ENCODE measurements at places on chromosomes 3 and 15. TPM values are rescaled to one million over a fixed set of nuclear protein-coding genes. Genes with fewer than 3 reads are reported as not detected.

ZNF660 gene
- 0.21 TPM for total RNA-seq

DNA sequence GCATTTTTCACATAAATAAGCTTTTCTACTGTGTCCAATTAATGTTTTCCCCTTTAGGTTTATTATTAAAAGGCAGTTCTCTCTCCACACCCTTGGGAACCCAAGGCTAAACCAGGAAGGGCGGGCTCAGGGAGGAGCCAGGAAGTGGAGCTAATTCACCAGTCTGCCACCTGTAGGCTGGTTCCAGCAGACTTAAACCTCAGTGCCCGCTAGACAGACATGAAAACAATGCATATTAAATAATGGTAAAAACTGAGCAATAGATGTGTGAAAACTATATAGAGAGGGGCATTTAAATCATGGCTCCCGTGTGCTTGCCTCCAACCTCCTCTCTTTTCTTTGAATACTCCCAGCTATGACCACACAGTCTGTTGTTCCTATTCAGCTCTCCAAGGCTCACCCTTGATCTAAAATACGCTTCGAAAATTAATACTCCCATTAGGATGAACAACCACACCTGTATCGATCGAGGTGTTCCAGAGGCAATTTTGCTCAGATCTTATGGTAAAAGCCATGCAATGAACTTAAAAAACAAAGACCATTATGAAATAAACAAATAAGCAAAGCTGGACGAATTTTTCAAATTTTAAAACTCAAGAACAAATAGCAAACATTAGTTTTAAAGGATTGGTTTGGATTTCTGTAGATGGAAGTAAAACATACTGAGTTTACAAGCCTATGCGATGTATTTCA lies 253.3 kb downstream of the TJP1 start:
- peaks cover 36% of the 10 kb centered on the region for H3K27me3 ChIP-seq
- no peaks in the 10 kb centered on the region for H3K36me3 ChIP-seq
- H3K27ac ChIP-seq, result no peak overlapping the region
- DNase-seq, result no peak

TMEM40 gene
- not detected for total RNA-seq

DNA sequence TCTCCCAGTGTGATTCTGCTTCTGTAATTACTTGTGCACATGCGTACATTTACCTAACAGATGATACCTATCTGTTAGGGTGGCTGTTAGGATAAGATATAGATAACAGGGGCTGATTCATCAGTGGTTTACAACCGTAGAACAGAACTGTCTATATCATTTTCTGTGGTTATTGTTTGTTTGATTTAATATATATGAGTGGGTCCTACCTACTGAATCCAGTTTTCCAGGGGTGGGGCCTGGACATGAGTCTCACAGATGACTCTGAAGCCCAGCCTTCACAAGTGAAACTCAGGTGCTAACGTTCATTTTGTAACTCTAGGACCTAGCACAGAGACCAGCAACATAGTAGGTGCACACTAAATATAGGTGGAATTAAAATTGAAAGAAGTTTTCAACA lies 10.4 kb upstream of the ACAP2 start:
- peaks cover 6% of the 10 kb centered on the region for H3K27me3 ChIP-seq
- no peaks in the 10 kb centered on the region for H3K36me3 ChIP-seq
- H3K4me1 ChIP-seq, result peaks cover 15% of the 10 kb centered on the region
- DNase-seq, result no peak

NT5DC2 gene
- 61.7 TPM for total RNA-seq

DNA sequence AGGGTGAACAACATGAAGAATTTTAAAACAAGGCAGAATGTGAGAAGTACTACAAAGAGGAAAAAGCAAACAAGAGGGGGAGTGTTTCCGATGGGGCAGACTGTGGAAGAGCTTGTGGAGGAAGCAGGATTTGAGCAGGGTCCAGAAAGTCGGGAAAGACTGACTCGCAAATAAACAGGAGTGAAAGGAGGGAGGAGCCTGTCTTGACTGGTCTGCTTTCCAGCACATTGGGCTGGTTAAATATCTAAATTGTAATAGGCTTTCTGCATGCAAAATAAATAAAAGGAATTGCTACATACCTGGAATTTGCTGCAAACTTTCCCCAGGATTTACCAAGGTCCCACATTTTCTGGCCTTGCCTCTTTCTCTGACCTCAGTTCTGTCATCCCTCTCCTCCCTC lies 132.1 kb downstream of the RORA start:
- DNase-seq, result no peak
- H3K27ac ChIP-seq, result no peak overlapping the region
- H3K36me3 ChIP-seq, result no peaks in the 10 kb centered on the region
- no peaks in the 10 kb centered on the region for H3K4me1 ChIP-seq
- H3K4me3 ChIP-seq, result no peak overlapping the region
- H3K27me3 ChIP-seq, result peaks cover 19% of the 10 kb centered on the region

- no peak overlapping the region for H3K27ac ChIP-seq
- peaks cover 15% of the 10 kb centered on the region for H3K4me1 ChIP-seq
- no peak for DNase-seq
- H3K36me3 ChIP-seq, result no peaks in the 10 kb centered on the region
These were observed 77.0 kb upstream of the UMPS start for GRCh38 chr3:124653071-124653796.

KCNMB2 gene
- not detected for total RNA-seq

- H3K4me1 ChIP-seq, result no peaks in the 10 kb centered on the region
- no peak overlapping the region for H3K27ac ChIP-seq
- peaks cover 2% of the 10 kb centered on the region for H3K27me3 ChIP-seq
These were observed 109.6 kb upstream of the PHLDB2 start for GRCh38 chr3:111749171-111750170.

DNA sequence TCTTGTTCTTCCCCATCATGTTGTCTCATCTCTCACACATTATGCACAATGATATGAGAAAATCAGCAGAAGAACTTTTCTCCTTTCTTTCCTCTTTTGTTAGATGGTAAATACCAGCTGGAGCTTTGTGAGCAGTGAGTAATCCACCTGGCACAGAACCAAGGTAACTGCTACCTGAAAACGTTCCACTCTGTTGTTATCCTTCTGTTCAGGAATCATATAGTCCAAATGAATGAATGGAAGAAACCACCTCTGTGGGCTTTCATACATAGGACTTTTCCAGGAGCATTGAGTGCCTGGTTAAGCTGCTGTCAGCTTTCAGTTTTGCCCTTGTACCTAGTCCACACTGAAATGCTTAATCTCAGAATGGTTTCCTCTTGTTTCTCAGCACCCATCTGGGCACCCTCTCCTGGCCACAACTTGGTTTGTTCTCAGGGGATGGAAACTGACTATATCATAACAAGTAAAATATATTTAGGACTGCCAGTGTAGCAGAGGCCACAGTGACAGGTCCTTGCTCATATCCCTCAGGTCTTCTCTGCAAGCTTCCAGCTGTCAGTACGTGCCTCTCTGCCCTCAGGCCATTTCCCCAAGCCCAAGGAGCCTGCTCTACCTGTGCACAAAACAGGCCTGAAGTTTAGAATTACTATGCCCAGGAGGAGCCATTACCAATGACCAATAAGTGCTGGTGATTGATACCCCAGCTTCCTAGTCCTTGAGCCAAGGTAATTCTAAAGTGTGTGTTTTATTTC lies 23.5 kb upstream of the SLC4A7 start:
- H3K4me3 ChIP-seq, result no peak overlapping the region
- no peaks in the 10 kb centered on the region for H3K27me3 ChIP-seq
- no peaks in the 10 kb centered on the region for H3K4me1 ChIP-seq

DNA sequence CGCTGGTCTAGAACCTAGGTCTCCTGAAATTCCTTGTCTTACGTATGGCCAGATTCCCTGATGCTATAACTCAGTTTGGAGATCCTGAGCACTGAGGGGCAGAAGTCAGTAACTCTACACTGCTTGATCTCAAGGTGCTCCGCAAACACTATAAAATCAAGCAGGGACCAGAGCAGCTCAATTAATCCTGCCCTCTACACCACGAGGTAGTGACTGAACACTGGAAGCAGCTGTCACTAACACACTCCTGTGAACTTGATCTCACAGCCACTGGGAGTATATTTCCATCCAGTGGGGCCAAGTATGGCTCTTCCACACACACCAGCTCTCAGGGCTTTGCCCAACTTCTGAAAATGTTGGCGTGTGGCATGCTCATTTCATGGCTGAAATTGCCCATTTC lies 51.0 kb downstream of the EDEM1 start:
- H3K27me3 ChIP-seq, result no peaks in the 10 kb centered on the region
- H3K4me1 ChIP-seq, result no peaks in the 10 kb centered on the region
- no peaks in the 10 kb centered on the region for H3K36me3 ChIP-seq

DNA sequence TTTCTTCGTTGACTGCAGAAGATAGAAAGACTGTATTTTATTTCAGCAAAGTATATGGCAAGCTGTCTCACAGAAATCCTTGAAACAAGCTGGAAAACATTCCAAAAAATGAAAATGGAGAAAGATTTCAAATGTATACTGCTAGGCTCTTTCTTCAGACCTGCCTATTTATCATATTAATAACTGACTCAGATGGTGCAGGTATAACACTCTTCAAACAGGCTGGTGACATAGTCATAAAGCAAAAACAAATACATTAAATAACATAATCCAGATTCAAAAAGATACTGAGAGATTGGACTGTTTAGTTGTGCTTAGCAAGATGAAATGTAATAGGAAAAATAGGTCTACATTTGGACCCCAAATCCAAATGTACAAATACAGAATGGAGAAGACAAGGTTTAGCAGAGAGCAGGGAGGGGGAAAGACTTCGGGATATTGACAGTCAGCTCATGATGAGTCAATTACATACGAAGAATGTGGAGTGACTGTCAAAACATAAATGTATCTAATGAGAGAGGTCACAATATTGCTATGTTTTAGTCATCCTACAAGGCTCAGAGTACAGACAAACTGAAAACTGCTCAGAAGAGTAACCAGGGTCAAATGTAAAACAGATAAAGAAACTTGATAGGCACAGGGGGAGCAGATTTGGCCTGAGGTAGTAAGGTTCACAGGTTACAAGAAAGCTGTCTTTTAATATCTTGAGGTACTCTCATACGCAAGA lies 88.7 kb downstream of the DMXL2 start:
- H3K4me1 ChIP-seq, result no peaks in the 10 kb centered on the region
- no peaks in the 10 kb centered on the region for H3K27me3 ChIP-seq
- no peak overlapping the region for H3K27ac ChIP-seq

ALDH1L1 gene
- total RNA-seq, result not detected
